Activated T-cell treated with anti-CD3 and anti-CD28 coated beads, Interleukin-2, amount 50 U/mL, for 48 hours (primary cell): ENCODE measurements at places on chromosomes 1 and 21.

- DNase-seq, result no peak
These were observed 65.3 kb upstream of the BEND5 start for GRCh38 chr1:48841966-48842365.

- no peak for DNase-seq
These were observed 77.3 kb downstream of the UBIAD1 start for GRCh38 chr1:11350265-11350664.

DNA sequence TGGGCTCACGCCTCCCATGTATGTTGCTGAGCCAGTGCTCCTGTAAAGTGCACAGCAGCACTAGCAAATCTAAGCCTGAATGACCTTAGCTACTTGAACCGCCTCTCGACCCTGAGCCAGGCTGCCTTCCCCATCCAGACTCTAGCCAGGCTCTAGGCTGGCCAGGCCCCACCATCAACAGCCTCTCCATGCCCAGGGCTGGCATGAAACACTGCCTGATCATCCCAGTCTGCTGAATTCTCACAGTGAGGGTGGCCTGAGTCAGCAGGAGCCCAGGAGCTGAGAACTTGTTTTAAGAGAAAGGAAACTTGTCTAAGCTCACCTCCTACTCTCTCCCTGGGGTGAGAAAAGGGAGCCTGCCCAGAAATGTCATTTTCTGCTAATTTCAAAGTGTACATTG lies 733.3 kb downstream of the PTPRU start:
- DNase-seq, result no peak

DNA sequence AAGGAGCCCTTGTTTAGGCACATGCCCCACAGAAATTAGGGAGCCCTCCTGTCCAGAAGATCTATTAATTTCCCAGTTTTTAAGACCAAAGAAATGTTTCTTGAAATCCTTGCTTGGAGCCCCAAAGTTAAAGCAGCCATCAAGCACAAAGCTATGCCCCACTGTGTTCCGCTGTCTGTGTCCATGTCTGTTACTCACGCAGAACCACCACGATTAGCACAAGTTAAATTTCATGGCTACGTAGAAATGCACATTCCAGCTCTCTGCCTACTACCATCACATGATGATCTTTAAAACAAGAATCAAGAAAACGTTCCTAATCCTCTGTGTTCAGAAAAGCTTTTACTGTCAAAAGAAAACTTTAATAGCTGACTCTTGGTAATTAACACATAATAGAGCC lies 238.5 kb downstream of the RERE start:
- DNase-seq, result no peak

DNA sequence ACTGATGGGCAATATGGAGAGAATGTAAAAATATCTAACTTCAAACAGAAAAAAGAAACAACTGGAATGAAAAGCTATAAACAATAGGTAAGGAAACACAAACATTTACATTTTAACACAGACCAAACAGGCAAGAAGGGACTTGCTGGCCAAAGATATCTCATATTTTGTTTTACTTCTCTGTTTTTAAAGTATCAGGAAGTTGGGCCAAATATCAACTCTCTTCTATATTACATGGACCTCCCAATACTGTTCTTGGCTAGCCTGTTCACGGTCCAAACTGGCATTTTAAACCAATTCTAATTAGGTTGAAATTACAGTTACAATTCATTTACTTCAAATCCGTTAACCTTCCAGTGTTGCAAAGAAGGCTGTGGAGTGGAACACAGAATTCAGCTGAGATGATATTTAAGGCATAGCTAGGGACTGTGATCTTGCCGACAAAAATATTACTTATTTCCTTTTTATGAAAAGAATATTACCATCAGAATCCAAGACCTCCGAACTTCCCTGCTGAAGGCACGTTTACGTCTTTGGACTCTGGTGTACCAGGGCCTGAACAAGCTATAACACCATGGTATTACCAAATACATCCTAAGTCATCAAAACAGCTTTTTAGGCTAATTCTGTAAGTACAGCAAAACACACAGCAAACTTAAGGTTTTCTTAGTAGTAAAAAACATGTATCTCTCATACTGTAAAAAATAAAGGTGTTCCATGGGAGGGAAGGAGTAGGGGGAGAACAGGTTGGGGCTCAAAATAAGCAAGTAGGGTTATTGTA lies 165.4 kb downstream of the RUNX1 start:
- no peak for DNase-seq

GRCh38 chr1:27960762-27961645 lies 1.2 kb downstream of the XKR8 start:
- DNase-seq, result no peak

- no peak for DNase-seq
These were observed 95.8 kb upstream of the USH2A start for GRCh38 chr1:216518844-216519627.

DNA sequence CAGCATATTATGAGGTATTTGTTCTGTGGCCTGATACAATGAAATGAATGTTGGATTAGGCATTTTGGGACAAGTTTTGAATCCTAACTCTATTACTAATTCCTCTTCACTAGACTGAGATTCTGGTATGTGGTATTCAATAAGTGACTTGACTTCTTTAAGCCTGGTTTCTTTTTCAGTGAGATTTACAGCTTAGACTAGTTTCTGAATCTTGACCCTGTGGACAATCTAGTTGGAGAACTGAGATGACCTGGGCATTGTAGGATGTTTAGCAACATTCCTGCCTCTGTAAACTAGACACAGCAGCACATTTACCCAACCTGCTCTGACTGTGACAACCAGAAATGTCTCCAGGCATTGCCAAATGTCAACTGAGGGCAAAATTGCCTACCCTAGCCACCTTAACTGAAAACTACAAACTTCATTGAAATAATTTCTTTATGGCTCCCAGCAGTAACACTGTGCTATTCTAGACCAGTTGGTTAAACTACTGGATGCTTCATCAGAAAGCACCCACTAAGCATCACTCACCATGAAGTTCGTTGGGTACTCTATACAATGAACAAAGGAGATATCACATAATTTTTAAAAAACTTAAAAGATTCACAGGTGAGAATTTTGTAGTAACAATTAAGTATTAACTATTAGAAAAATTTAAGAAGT lies 16.8 kb downstream of the PTPRC start:
- no peak for DNase-seq

- DNase-seq, result no peak
These were observed 70.8 kb downstream of the DTL start for GRCh38 chr1:212106286-212106792.
